Activated T-cell treated with anti-CD3 and anti-CD28 coated beads, Interleukin-2, amount 50 U/mL, for 72 hours (primary cell): ENCODE measurements at places on chromosomes 1 and 21. TPM values are rescaled to one million over a fixed set of nuclear protein-coding genes. Genes with fewer than 3 reads are reported as not detected.

TGFB2 gene
- not detected for total RNA-seq

TEDDM1 gene
- not detected for total RNA-seq

MASP2 gene
- total RNA-seq = 0.56 TPM

SPATA17 gene
- total RNA-seq = not detected

KRTAP13-2 gene
- total RNA-seq = not detected

ARHGAP29 gene
- total RNA-seq = 1.8 TPM

NECTIN4 gene
- 0.31 TPM for total RNA-seq

RIPPLY3 gene
- 0.42 TPM for total RNA-seq

TIE1 gene
- total RNA-seq = 0.42 TPM

LRRC53 gene
- not detected for total RNA-seq

CELA3B gene
- not detected for total RNA-seq

- DNase-seq = no peak
Observed at GRCh38 chr1:214141486-214141885, 139.5 kb upstream of the SMYD2 start.

DNA sequence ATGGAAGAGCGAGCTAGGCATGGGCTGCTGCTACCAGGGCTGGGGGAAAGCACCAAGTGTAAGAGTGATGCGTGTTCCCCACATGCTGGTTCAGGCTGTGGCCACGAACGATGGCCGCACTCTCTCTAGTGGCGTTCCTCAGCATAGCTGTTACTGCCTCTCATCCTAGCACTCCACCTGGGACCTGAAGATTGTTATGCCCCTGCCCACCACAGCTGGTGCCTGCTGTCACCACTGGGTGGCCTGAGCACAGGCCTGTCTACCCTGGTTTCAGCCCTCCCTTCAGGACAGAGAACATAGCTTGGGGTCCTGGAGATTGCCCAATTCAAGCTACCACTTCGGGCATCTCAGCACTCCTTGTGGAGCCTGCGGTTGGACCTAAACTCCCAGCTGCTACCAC is 80.1 kb upstream of the PDC start:
- no peak for DNase-seq

GRCh38 chr21:38280454-38280853 is 23.7 kb downstream of the KCNJ15 start:
- DNase-seq = no peak

DNA sequence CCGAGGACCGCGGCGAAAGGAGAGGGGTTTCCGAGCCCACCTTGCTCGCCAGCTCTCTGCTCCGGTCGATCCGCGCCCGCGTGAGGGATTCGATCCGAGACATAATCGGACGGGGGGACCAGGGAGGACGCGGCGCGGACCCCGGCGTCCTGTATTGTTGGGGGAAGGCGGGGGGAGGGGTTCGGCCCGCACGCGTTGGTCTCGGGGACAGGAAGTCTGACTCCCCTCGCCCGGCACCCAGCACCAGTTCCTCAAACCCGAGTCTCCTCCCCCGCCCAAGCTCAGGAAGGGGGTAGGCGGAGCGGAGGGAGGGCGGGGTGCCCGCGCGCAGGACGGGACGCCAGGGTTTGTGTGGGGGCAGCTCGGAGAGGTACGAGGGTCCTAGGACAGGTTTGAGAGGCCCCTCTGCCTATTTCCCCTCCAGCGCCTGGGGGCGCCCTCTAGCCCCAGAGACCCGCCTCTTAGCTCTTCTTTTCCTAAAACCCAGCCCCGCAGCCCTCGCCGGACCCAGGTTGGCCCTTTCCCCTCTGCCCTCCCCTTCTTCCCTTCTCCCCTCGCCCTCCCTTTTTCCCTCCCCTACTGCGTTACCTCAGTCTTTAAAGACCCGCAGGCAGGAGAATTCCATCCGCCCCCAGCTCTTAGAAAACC is at the start of gene ARHGEF2:
Gene ARHGEF2, minus strand, starts transcription at position 223 of the 648 bp plus-strand sequence. Its CDS starts 120 bp downstream, at position 103.
- DNase-seq = peak; percentile 85

GRCh38 chr21:45299026-45299863 is 11.6 kb upstream of the POFUT2 start:
- DNase-seq = no peak

DNA sequence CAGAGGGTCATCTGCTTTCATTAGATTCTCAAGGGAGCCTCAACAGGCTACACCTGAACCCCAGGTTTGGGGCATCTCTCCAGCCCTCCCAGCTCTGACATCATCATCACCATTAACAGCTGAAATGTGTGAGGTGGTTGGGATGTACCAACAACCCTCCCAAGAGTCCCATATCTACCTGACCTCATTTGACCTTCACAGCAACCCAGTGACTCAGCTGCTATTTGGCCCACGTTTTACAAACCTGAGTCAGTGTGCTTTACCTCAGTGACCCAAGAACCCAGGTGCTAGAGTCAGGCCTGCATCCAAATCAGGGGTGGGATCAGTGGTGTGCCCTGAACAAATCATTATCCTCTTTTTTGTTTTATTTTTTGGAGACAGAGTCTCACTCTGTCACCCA is 53.3 kb upstream of the TINAGL1 start:
- peak; percentile 6 for DNase-seq

GRCh38 chr1:4664606-4665005 is 10.2 kb downstream of the AJAP1 start:
- no peak for DNase-seq

GRCh38 chr1:83499998-83500397 is 498.9 kb downstream of the TTLL7 start:
- DNase-seq = no peak

DNA sequence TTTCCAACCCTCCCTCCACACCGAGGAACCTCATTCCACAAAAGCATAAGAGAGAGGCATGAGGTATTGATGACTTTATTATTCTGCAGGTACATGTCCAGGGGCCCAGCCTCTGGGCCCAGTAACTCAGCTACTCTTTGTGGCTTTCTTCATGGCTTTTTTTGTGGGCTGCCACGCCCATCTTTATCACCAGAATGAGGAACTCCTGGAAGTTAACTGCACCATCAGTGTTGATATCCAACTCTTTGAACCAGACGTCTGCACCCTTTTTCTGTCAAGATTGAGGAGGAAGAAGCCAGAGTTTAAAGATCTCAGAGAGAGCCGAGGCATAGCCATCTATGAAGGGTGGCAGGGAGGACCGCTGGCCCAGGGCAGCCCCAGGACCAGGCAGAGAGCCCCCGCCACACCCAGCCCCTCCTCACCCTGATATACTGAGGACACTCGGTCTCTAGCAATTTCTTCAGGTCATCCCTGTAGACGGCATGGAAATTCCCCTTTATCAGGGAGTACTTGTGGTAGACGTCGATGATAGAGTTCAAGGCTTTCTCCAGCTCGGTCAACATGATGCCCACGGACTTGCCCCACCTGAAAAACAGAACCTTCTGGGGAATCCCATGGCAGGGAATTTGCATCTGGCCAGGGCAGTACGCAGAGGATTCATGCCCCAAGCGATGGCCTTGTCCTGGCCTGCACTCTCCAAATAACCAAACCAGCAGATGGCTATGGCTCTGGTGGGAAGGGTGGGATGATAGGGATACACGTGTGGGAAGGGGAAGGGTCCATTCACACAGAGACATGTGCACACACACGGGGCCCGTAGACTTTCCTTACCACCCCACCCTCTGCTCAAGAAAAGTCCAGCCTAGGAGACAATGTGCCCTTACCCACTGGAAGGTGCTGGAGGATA is 647 bp downstream of the S100A8 start:
- DNase-seq = no peak

GRCh38 chr1:178566187-178566586 is 53.3 kb downstream of the TEX35 start:
- peak; percentile 35 for DNase-seq

DNA sequence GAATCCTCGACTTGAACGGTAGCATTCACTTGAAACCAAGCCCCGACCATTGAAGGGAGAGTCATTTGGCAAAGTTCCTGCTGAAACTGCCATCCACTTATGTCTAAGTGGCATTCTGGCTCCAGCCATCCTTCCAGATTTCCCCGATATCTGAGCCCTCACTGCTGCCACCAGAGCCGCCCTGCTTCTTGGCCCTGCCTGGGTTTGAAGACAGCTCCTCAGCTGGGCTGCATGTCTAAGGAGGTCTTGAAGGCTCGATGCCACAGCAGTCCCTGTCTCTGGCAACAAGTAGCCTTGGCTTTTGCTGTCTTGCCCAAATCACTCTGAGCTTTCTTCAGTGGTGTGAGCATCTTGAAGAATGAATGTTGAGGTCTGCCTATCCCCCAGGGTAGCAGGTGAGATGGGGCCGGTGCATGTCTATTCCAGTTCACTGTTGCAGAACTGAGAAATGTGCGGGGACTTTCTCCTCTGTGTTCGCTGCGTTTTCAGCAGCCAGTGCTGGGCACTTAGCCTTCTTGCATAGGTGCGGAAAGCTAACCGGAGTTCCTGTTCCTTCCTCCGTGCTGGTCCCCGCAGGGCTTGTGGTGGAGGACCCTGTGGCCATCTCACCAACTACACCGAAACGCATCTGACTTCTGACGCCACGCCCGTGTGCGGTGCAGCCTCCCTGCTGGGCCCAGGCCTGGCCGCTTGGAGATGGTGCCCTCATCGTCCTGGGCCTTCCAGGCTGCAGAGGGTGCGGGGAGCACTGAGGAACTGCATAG is 29.2 kb downstream of the MAN1C1 start:
- DNase-seq = no peak

DNA sequence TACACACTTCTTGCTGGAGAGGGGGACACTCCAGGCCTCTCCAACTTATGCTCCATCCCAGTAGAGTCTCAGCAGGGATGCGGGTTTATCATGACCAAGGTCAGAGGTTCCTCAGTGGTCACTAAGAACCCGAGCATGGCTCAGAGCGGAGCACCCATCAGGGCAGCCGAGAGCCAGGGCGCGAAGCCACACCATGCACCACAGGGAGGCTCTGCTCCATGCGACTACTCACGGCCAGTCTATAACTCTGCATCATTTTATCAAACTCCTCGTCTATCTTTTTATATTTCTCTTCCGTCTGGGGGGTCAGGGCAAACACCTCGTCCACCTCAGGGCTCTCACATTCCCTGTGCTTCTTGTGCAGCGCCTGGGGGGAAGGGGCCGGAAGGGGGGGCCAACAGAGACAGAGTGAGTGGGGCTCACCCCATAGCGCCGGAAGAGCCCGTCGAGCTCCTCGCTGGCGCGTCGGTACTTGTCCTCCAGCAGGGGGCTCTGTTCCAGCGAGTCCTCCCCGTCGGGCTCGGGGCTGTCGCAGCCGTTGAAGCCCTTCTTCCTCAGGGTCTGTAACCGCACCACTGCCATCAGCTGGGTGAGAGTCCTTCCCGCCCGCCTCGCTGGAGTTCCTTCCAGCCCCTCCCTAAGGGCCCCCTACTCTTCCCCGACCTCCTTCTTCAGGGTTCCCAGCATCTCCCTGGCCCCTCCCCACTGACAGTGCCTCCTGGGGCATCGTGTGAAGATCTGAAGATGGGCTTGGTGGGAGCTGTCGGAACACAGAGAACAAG is 20.0 kb downstream of the MEF2D start:
- DNase-seq = peak; percentile 83

GRCh38 chr1:186239171-186239570 is 135.9 kb downstream of the TPR start:
- DNase-seq = no peak

- peak; percentile 42 for DNase-seq
Observed at GRCh38 chr1:169105434-169106094, 926 bp upstream of the ATP1B1 start.
